ENCODE measurements at places on chromosomes 13 and 19.

DNA sequence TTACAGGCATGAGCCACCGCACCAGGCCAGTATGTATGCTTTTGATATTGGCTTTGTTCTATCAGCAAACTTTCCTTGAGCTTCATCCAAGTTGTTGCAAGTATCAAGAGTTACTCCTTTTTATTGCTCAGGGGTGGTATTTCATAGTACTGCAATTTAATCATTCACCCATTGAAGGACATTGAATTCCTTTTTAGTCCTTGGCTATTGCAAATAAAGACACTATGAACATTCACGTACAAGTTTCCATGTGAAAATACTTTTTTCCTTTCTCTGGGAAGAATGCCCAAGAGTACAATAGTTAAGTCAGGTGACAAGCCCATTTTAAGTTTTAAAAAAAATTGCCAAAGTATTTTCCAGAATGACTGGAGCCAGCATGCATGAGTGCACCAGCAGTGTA is 20.4 kb downstream of the CEACAM3 start:
- no peak for DNase-seq

GRCh38 chr19:49939721-49940481 is 10.6 kb upstream of the NUP62 start:
- no peak for DNase-seq

DNA sequence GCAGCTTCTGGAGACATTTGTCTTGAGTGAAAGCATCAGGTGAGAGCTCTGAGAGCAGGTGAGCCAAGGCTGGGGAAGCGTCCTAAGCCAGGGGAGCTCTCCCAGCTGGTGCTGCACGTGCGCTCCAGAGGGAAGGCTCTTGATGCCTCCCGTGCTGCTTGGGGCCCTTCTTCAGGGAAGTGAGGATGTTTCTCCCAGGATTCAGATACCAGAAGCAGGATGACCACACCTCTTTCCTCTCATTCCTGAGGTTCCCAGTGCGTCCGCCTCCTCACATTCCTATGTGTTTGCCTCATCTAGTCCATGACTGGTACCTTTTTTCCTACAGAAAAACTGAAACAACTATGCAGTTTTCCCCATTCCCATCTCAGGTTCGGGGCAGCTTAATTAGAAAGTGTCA is 231.0 kb upstream of the IRS2 start:
- DNase-seq, result no peak

GRCh38 chr13:29452773-29453616 is 142.5 kb downstream of the SLC7A1 start:
- no peak for DNase-seq

GRCh38 chr13:71759651-71760511 is 107.1 kb downstream of the DACH1 start:
- no peak for DNase-seq

DNA sequence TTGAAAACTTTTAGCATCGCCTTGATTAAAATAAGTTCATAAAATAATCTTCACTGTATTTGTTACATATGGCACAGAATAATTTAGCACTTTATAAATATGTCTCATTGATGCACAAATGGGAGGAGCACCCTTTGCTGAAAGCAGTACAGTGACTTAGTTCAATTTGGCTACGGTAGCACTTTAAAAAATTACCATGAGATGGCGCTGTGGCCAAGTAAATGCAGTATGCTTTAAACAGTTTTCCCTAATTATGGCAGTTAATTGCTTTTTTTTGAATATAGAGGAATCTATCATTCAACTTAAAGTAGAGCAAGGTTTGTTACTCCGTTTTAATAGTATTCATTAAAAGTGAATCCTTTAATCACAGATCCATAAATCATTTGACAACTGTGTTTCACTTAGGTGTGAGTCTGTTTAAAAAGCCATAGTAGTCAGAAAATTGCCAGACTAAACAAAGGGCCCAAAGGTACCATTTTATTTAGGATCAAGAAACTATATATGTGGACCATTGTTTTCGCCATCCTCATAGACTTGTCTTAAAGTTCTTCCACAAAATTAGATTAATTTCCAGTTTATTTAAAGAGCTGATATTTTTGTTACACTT is 34.7 kb upstream of the ESD start:
- DNase-seq, result peak; percentile 4

DNA sequence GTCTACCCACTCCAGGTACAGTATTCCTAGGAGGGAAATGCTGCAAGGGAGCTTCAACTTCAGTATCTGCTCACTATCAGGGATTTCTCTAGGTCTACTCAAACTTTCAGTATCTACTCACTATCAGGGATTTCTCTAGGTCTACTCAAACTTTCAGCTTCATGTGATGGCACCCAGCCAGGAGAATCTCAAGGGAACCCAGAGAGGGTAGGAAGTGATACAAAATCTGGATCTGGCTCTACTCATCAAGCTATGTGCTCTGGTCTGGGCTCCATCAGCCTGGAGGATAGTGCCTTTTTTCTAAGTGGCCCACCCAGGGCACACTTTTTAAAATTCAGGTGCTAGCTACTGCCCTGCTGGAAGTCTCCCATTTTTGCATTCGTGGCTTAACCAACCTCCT is 52.3 kb upstream of the FNDC3A start:
- no peak for DNase-seq

DNA sequence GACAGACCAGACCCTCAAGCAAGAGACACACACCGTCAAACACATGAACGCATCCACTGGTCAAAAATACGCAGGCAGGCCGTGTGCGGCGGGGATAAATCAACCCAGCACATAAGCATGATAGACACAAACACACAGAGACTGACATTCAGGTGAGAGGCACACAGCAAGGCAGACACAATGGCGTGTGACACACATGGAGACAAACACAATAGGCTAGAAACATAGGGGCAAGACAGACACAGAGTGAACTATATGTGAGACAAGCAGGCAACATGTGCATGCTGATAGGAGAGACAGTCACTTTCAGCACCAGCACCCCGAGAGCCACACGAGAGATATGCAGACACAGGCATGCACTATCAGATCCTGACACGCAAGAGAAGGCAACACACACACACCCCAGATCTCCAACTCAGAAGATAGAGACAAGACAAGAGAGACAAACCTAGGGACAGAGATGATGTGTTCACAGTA is 6.9 kb upstream of the JUNB start:
- peak; percentile 72 for DNase-seq

GRCh38 chr19:47302249-47302648 is 7.4 kb upstream of the C5AR1 start:
- no peak for DNase-seq

GRCh38 chr19:45995715-45996385 is 583 bp downstream of the CCDC61 start:
- DNase-seq, result no peak

- no peak for DNase-seq
Measured at GRCh38 chr19:35167251-35168119, 12.9 kb downstream of the FXYD5 start.

GRCh38 chr13:51397262-51397941 is 55.4 kb downstream of the INTS6 start:
- DNase-seq, result no peak

DNA sequence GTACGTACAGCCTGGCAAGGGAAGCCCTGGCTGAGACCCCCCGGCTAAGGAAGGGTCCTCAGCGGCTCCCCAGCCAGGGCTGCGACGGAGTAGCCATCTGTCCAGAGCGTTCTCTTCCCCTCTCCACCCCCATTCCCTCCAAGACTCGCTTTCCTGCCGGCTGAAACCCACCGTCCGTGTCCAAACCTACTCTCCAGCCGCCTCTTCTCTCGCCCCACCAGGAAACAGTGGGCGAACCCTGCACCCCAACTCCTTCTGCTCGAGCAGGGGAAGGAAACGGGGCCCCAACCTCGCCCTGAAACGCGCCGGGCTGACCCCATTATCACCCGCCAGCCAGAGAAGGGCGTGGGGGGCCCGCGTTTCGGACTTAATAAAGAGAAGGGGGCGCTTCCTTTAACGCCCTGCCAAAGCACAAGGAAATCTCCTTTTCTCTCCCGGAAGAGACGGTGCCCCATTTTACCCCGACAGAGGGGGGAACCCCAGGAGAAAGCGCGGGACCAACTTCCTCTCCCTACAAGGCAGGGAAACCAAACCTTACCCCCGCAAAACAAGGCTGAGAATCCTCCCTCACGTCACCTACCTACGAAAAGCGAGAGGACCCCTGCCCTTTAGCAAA is 2.5 kb downstream of the ZC3H4 start:
- DNase-seq, result peak; percentile 27

DNA sequence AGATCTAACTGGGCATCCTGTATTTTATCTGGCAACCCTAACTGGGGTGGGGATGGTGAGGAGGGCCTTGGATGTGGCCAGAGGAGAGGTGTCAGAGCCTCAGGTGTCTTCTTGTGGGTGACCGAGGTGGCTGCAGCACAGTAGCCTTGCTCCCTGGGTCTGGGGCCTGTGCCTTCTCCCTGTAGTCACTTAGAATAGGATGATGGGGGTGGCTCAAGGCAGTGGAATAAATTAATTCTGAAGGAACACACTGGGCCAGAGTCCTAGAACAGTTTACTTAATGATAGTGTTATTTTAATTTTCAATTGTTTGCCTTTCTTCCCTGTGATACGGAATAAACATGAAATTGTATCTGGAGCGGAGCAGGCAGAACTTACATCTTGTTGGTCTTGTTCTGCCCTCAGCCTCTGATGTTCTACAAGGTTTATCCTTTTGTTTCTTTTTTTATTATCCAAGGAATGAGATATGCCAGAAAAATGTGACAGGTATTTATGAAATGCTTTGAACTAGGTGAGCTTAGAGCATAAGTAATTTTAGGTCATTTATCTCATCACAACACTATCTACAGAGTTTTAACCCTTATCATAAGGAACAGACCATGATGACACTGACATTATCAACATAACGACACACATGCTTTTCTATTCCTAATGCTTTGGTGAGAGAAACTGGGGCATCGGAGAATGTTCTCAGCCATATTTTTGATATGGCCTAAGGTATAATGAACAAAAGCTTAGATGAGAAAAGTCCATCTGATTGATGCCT is 51.4 kb downstream of the LRCH1 start:
- no peak for DNase-seq

- DNase-seq, result no peak
Measured at GRCh38 chr19:48969276-48970138, 4.4 kb downstream of the FTL start.

DNA sequence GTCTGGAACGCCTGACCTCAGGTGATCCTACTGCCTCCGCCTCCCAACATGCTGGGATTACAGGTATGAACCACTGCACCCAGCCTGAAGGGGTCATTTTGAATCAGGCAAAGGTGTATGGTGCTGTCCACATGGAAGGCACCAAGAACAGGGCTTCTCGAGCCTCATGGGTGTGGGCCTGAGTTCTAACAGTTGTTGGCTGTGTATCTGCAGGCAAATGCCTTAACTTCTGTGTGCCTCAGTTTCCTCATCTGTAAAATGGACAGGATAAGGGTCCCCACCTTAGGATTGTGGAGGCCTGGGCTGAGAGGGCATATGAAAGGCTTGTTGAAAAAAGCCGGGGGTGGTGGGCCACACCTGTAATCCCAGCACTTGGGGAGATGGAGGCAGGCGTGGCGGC is 9.2 kb downstream of the AP1M2 start:
- no peak for DNase-seq

GRCh38 chr13:33633701-33634545 is 184.0 kb upstream of the RFC3 start:
- DNase-seq, result no peak

- no peak for DNase-seq
Measured at GRCh38 chr13:68174893-68175292, 944.8 kb upstream of the PCDH9 start.

DNA sequence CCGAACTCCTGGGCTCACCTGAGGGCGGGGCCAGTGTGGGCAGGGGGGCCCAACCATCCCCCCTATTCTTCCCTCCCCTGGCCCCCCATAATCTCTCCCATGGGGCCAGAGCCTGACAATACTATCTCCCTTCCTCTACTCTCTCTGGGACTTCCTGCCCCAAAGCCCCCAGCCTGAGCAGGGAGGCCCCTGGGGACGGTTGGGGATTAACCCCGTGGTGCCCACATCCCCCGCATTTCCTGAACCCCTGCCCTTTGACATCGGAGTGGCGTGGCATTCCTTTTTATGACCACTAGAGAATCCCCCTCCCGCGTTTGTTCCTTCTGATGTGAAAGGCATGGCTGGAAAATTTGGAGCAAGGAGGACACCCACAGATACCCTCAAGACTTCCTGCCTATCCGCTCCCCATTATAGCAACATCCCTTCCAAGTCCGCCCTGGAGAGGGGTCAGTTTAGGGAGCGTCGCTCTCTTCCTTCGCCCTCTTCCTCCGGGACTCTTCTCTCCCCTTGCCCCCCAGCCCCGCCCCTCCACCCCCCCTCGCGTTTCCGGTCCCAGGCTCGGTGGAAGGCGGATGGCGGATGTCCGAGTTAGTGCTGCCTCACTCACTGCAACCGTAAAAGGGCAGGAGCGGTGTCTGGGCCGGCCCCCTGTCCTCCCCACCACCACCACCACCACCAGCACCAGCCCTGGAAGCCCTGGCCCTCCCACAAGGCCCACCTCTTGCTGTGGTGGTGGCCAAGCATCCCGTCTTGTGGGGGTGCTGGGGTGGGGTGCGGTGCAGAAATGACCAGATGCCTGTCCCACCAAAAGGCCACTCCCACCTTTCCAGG is 1.8 kb downstream of the VASP start:
- no peak for DNase-seq

GRCh38 chr13:74633734-74634133 is 499.5 kb upstream of the KLF12 start:
- no peak for DNase-seq

- DNase-seq, result no peak
Measured at GRCh38 chr13:51681037-51681678, 96.9 kb downstream of the WDFY2 start.

DNA sequence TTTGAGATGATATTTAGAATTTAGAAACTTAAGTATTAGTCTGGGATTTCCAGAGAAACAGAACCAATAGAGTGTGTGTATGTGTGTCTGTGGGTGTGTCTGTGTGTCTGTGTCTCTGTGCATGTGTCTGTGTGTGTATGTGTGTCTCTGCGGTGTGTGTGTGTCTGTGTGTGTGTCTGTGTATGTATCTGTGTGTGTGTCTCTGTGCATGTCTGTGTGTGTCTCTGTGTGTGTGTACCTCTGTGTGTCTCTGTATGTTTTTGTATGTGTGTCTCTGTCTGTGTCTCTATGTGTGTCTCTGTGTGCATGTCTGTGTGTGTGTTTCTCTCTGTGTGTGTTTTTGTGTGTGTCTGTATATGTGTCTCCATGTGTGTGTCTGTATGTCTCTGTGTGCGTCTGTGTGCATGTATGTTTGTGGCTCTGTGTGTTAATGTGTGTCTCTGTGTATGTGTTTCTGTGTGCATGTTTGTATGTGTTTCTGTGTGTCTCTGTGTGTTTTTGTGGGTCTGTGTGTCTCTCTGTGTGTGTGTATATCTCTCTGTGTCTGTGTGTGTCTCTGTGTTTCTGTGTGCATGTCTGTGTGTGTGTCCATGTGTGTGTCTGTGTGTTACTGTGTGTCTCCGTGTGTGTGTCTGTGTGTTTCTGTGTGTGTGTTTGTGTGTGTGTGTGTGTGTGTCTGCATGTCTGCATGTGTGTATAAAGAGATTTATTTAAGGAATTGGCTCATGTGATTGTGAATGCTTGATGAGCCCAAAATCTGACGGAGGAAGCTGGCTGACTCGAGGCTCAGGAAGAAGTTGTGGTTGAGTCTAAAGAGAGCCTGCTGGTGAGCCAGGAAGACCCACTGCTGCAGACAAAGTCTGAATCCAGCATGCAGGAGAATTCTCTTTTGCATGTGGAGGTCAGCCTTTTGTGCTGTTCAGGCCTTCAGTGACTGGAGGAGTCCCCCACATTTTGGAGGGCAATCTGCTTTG is 22.2 kb downstream of the GPR42 start:
- no peak for DNase-seq

Measured in CD4-positive, alpha-beta T cell (primary cell).